Uterus (tissue), 4 donors: ENCODE measurements at places on chromosomes 3 and 15. TPM values are rescaled to one million over a fixed set of nuclear protein-coding genes. Genes with fewer than 3 reads are reported as not detected.

The TP63 gene
- total RNA-seq, result 1.5 TPM

The SKOR1 gene
- 1.7 TPM for total RNA-seq

The FETUB gene
- total RNA-seq, result not detected

The MAPKBP1 gene
- 34.4 TPM for total RNA-seq

The ASB14 gene
- total RNA-seq, result not detected

The MYRIP gene
- 8.2 TPM for total RNA-seq

The TRIM71 gene
- total RNA-seq, result not detected

The TGM5 gene
- not detected for total RNA-seq

The PSMD6 gene
- total RNA-seq, result 72.1 TPM

The HYKK gene
- total RNA-seq, result 8.6 TPM

The ECE2 gene
- not detected for total RNA-seq

The SOX2 gene
- total RNA-seq, result 0.35 TPM

The RPP14 gene
- 5.3 TPM for total RNA-seq

The ROBO2 gene
- 0.49 TPM for total RNA-seq

The NOX5 gene
- not detected for total RNA-seq

The HTR3E gene
- not detected for total RNA-seq

The ZNF148 gene
- total RNA-seq, result 38.9 TPM

The SPRED1 gene
- 135 TPM for total RNA-seq

The SPTBN5 gene
- total RNA-seq, result 0.76 TPM

The LZTFL1 gene
- total RNA-seq, result 14.3 TPM

The A4GNT gene
- not detected for total RNA-seq

The SLC30A4 gene
- 7.2 TPM for total RNA-seq
